Large intestine (tissue), 12 donors: ENCODE measurements at places on chromosomes 12 and 14. TPM values are rescaled to one million over a fixed set of nuclear protein-coding genes. Genes with fewer than 3 reads are reported as not detected.

DNA sequence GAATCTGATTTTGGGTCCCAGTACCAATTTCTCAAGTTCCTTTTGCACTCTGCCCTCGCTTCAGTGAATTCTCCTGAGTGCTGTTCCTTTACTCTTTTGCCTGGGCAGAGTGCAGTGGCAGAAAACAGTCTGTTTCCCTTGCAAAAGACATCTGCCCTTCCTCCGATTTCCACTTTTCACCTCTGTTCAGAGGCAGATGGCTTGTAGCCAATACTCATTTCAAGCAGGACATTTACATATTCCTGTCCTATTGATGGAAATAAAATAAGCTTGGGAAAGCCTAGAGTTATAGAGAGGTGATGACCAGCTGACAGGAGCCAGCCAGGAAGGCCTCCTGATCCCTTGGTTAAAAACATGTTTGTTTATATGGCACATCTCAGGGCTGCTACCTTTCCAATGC is 111.0 kb downstream of the SLC8A3 start:
- DNase-seq = no peak

DNA sequence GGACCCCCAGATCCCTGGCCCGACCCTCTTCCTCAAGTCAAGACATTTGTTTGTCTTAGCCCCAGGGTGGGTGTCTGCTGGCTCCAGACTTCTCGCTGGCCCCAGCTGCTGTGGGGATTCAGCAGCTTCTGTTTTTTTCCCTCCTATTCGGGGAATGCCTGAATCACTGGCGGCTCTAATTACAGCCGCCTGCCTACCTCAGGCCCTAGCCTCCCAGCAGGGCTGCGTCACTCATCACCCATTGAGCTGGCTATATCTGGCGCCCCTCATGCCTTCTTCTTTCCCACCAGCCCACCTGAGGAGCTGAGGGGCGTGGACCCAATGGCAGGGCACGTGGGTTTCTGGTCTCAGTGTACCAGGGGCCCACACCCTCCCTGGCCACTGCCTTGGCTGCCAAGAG is 10.1 kb downstream of the KRT80 start:
- no peak for DNase-seq

DNA sequence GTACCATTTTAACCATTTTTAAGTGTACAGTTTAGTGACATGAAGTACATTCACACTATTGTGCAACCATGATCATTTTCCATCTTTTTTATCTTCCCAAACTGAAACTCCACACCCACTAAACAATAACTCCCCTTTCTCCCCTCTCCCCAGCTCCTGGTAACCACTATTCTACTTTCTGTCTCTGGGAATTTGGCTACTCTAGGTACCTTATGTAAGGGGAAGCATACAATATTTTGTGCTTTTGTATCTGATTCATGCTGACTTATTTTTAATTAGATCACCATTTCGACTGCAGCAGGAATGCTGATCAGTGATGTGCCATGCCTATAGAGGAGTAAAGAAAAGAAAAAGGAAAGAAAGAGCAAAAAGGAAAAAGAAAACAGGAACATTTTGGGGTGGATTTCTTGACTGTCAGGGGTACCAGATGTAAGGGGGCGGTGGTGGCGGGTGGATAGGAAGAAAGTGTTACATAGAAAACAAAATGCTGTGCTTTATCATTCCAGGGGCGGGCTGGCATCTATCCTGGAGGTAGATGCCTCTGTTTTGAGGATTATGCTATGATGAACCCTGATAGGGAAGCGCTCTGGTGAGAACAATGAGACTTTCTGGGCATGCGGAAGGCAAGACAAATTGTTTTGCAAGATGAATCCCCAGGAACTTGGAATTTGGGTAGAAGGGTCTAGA is 45.2 kb upstream of the CTDSP2 start:
- no peak for DNase-seq

DNA sequence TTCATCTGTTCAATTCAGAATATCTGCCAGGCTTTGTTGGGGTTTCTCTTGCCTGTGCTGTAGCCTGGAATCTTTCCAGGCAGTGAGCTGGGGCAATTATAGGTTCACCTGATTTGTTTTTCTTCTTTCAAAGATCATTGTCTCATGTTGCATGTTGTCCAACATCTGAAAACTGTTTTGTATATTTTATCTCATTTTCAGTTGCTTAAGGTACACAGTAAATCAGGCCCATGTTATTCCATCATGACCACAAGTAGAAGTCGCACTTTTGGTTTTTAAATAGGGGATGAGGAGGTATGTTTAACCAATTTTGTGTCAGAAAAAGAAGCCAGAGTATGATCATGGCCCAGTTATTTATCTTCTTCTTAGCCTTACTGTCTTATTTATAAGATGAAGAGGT is 24.9 kb upstream of the FUT8 start:
- no peak for DNase-seq

DNA sequence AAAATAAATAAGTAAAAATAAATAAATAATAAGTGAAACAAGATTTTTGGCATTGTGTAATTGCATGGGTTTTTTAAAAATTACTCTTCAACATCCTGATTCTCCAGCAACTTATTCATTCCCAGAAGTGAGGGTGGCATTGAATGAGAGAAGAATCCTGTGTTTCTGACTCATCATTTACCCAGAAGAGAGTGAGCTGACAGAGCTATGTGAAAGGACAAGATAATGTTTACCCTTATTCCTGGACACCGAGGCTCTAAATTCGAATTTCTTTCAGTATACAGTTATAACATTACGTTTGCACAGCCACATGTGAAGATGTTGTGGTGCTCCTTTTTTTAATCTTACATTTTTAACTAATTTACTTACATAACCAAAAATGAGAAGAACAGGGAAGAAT is 36.4 kb downstream of the BBS10 start:
- no peak for DNase-seq

- no peak for DNase-seq
Observed at GRCh38 chr12:75774261-75775052, 257.1 kb downstream of the PHLDA1 start.

- no peak for DNase-seq
Observed at GRCh38 chr12:85823436-85824180, 12.6 kb downstream of the RASSF9 start.

- no peak for DNase-seq
Observed at GRCh38 chr12:115572440-115572839, 705.1 kb downstream of the MED13L start.

GRCh38 chr14:29752221-29752923 is 175.3 kb downstream of the PRKD1 start:
- DNase-seq = no peak

- no peak for DNase-seq
Observed at GRCh38 chr12:58026426-58026825, 85.1 kb downstream of the ATP23 start.

- no peak for DNase-seq
Observed at GRCh38 chr12:131607658-131608447, 103.0 kb upstream of the SFSWAP start.

GRCh38 chr12:79873201-79873600 is 61.7 kb downstream of the PPP1R12A start:
- no peak for DNase-seq

GRCh38 chr14:65832431-65833266 is 420.1 kb downstream of the FUT8 start:
- no peak for DNase-seq

DNA sequence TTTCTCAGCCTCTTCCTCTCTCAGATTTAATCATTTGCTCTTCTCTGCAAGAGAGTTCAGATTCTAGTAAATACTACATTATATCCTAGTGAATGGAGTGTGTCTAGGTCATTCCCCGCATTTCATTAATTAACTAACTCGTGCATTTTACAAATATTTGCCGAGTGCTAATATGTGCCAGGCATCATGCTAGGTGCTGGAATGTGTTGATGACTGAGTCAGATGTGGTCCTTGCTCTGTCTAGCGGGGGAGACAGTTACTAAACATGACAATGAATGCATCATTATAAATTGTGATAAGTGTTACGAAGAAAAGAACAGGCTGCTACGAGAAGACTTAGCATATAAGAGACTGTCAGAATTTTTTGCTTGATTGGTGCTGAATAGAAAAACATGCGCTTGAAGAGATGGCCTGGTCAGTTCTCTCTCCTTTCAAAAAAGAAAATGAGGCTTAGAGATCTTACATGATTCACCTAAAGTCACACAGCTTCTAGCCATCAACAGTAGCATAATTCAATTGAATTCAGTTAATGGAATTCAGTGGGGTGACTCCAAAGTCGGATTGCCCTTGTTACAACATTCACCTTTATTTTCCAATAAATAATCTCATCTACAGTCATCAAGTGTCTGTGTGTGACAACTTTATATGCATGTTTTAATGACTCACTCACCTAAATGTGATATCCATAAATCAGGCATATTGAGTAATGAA is 48.7 kb upstream of the MAX start:
- no peak for DNase-seq

DNA sequence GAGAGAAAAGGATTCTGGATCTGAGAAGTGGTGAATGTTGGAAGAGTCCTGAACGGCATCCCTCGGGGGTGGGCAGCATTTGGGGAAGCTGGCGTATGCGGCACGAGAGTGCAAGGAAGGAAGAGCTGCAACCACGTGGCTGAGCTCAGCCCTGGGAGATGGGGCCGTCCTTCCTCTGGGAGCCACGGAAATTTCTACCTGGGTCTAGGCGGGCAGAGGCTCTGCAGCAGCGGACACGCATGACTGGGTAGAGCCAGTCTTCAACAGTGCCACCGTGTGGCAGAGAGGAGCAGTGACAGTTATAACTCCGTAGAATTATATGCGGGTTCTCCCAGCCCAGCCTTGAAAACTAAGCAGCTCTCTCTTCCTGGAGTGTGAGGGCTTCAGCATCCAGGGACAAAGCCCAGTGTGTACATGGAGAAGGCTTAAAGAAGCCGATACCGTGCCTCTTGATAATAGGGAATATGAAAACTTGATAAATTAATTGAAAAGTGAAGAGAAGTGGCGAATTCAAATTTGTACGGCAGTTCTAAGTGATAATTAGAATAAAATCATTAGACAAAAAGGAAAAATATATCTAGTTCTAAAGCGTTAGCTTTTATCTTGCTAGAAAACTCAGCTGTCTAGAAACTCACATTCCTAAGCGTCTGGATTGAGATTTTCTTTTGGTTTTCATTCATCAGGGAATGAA is 82.9 kb upstream of the STXBP6 start:
- DNase-seq = peak; percentile 76

DNA sequence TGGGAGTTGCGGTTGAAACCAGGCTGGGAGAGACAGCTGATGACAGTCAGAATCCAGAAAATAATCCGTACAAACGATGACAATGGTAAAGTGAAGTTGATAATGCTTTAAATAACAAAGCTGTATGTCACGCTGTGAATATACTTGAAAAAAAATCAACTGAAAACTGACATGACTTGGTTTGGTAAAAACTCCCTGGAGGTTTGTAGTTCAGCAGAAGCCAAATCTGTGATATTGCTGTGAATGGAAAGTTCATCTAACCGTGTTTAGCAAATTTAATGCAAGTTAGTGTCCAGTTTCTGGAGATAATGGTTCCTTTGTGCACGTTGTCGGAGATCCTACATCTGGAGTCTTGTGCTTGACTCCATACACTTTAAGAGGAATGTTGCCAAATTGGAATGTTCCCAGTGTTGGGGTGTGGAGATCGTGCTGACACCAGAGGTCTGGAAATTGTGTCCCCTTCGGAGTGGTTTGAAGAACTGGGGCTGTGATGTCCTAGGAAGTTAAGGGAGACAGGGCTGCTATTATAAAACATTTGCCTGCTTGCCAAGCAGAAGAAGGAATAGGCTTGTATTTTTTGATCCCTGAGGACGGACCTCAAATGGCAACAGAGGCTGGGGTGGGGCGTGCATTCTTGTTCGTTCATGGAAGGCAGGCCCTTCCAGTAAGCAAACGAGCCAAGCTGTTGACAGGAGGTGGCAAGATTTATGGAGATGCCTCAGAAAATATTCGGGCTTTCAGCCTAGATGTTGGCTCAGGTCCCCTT is 30.6 kb downstream of the PPFIBP1 start:
- DNase-seq = peak; percentile 40

- DNase-seq = no peak
Observed at GRCh38 chr12:100579844-100580243, 6.4 kb downstream of the GAS2L3 start.

- DNase-seq = no peak
Observed at GRCh38 chr14:100965296-100965695, 61.8 kb upstream of the RTL1 start.

DNA sequence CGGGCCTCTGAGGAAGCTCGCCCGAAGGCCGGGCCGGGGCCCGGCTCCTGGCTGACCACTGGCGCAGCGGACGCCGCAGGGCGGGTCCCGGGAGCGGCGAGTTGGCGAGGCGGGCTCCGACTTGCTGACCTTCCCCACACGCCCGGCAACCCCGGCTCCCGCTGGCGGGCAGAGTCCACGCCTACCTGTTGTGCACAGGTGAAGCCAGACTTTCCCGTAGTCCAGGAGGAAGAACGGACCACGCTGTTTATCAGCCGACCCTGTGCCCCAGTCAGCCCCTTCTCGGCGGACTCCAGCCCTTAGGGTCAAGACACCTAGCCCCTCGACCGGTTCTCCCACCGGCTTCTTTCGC is 407 bp downstream of the HEATR5A start:
- DNase-seq = peak; percentile 73

- DNase-seq = no peak
Observed at GRCh38 chr14:69816216-69816615, 19.2 kb upstream of the SLC10A1 start.

RIMBP2 gene
- 22.7 TPM for polyA plus RNA-seq

PNN gene
- polyA plus RNA-seq = 155 TPM

BEGAIN gene
- polyA plus RNA-seq = 3.0 TPM

CLBA1 gene
- polyA plus RNA-seq = 7.0 TPM

SLC6A15 gene
- 1.8 TPM for polyA plus RNA-seq

MYF6 gene
- 0.21 TPM for polyA plus RNA-seq

SCN8A gene
- 1.4 TPM for polyA plus RNA-seq

NFE2 gene
- 2.1 TPM for polyA plus RNA-seq

DPPA3 gene
- not detected for polyA plus RNA-seq

LRRC43 gene
- 2.0 TPM for polyA plus RNA-seq

AMHR2 gene
- 8.8 TPM for polyA plus RNA-seq
